ENCODE measurements at places on chromosomes 5 and 9.

DNA sequence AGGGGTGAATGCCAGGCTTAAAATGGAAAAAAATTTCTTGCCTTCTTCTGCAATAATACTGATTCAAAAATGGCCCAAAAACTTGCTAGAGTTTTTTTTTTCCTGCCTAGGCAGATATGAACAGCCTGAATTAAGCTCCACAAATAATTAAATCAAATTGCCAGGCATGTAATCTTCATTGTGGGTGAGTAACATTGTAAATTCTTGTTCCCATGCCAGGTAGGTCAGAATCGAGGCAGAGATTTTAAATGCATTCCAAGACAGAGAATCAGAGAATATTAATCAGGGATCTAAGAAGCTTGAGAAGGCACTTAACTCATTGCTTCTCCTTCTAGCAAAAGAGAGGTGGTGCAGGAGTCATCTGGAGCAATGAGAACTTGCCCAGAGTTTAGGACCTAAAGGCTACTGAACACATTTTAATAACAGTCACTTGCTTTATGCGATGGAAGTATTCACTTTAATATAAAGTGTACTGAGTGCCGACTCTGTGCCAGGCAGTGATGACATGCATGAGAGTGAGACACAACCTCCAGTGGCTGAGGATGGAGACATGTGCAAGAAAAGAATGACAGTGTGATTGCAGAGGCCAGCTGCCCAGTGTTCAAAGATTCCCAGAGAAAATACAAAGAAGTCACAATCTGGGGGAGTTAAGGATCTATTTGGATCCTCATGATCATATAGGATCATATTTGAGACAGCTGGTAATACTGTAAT lies 102.3 kb downstream of the APBA1 start:
- no peak for DNase-seq

- DNase-seq = no peak
Observed at GRCh38 chr9:13786131-13786530, 506.6 kb upstream of the MPDZ start.

DNA sequence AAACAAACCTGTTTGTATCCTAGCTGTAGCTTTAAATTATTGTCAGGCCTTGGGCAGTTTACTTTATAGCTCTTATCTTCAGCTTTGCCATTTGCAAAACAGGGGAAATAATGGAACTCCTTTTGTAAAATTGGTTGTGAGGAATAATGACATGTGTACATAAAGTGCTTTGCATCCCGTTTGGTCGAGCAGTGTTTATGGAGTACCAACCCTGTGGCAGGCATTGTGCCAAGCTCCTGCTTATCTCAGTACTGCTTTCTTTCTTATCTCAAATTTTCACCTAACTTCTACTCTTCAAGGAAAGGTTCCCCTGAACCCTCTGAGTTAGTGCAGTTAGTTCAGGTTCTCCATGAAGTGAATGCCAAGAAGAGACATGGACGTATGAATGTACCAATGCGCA lies 9.4 kb upstream of the TENT2 start:
- DNase-seq = no peak

GRCh38 chr5:66987126-66987525 lies 209.5 kb downstream of the CD180 start:
- DNase-seq = no peak

DNA sequence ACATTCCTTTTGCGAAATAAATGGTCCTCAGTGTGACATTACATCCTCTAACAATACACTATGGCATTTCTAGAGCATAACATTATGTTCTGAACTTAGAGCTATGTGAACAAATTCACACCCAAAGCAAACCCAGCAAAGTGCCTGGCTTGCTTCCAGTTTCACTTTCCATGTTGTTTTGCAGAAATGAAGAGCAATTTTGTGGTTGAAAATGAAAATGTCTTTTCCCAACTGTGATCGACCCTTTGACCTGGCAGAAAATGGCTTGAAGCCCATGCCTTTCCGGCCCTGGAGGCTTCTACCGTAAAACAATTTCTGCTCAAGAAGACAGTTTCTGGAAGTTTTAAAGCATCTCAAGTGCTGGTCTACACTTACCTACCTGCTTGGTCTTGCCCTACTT lies 344.7 kb upstream of the RGMB start:
- no peak for DNase-seq

- no peak for DNase-seq
Observed at GRCh38 chr5:96595300-96596090, 66.7 kb upstream of the CAST start.

DNA sequence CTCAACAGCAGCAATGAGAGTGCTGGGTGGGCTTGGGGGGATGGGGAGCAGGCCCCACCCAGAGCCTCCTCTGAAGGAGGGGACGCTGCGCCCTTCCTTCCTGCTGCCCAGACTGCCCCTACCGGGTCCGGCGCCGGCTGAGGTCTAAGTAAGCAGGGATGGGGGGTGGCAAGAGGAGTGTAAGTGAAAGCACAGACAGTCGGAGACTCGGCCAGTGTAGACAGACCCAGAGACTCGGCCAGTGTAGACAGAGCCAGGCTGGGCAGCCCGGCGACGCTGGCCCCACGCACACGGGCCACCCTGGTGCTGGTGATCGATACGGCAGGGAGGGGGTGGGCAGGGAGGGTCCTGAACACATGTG lies 7.4 kb upstream of the ENTPD8 start:
- DNase-seq = no peak

- no peak for DNase-seq
Observed at GRCh38 chr5:4625206-4625896, 514.8 kb upstream of the ADAMTS16 start.

- no peak for DNase-seq
Observed at GRCh38 chr9:13569602-13570067, 290.1 kb upstream of the MPDZ start.

- DNase-seq = no peak
Observed at GRCh38 chr5:67998709-67999261, 216.8 kb upstream of the PIK3R1 start.

DNA sequence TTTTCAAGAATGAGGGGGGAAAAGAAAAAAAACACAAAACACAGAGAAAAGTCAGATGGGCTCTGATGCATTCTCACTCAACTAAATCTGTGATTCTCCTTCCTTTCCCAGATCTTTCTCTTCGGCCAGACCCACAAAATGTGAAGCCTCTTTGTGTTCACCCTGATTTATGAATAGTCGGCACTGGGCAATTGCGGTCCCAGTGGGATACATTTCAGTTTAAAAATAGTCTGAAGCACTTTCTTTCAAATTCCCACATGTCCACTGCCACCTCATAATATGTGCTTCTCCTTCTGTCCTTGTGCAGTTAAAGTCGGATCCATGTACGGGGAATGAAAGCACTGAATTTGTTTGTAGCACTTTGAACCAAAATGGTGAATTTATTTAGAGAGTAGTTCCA lies 995.4 kb upstream of the WWC1 start:
- DNase-seq = no peak

DNA sequence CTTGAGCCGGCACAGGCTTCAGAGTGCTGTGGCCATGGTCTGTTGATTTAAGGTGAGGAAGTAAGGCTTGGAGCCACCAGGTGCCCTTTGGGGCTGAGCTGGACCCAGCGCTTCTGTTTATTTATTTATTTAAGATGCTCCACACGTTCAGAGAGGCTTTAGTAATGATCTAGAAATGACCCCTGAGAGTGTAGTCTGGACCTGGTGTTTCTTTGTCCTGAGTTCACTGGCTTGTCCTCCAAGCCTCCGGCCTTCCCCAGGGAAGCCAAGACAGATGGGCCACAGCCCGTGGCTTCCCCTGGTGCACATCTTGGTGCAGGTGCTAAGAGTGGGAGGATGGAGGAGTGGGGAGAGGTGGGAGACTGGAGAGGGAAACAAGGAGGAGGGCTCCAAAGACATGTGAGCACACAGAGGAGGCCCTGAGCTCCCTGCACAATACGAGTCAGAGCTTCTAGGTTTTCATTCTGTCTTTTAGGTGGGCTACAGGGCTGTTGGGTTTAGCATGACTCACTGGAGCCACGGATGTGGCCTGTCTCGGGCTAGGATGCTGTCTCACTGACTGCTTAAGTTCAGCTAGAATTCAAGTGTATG lies 56.9 kb downstream of the AHRR start:
- DNase-seq = no peak

DNA sequence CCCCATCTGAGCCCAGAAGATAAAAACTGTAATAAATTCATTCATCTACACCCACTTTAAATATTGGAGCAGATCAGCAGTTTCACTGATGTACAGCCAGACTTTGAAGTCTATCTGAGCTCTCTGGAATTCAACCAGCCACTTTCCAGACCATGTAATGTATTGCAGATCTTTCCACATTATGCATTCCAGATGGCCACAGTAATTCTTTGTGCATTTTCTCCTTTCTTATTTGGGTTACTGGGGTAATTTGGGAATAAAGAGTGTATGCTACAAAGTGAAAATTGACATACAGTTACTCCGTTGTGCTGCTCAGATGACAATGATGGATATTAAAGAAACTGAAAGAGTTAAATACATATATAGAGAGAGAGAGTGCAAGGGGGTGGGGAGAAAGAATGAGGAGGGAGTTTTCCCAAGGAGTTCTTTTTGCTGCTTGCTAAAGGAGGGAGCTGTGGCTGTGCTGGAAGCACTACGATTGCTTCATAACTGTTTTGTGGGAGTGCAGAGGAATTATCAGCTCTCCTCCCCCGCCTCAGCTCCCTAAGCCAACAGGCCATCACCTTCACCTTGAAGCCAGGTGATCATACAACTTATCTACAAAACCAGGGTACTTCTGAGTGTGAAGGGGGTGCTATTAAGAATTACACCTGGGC lies 152.8 kb downstream of the GAS1 start:
- DNase-seq = no peak

- no peak for DNase-seq
Observed at GRCh38 chr5:167918813-167919483, 372.5 kb upstream of the WWC1 start.

DNA sequence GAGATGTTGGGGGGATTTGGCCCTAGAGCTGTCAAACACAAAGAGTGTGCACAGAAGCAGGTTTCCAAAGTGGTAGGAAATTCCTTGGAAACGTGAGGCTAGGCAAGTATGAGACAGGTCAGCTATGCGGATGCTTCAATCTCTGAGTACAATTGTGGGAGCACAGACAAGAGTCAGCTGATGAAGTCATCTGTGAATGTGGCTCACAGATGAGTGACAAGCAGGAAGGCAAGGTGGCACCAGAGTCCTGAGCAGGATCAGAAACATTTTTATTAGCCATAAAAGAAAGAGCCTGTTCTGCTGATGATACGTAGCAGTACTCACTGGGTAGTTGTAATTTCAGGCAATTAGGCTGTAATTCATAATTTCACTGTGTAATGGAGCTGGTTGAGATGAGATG lies 117.0 kb downstream of the DCP2 start:
- DNase-seq = no peak

DNA sequence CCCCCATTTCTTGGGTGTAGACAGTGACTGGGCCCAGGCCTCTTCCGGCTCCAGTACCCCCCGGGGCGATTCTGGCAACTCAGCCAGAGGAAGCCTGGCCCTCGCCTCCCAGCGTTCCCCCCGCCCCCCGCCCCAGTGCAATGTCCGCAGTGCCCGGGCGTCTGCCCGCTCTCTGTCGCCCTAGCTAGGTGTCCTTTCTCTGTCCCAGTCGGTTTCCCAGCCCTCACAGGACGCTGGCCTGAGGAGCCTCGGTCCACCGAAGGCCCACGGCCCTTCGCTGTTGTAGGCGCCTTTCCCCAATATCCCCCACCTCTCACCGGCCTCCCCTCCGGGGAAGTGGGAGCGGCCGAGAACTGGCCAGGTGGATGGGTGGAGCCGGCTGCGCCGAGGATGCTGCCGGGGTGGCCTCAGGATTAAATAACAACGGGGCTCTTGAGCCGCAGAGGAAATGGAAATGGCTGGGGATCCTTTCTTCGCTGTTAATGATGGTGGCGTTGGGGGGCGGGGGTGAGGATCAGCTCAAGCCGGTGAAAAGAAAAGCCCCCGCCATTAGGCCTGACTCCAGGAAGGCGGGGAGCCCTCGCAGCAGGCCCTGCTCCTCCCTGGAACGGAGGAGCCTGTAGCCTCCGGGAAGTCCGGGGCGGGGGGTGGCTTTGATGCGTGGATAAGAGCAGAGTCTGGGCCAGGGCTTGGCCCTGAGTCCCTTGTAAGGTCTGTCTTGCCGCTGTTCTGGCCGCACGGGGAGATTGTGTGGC lies 1.1 kb upstream of the SPRY4 start:
- DNase-seq = no peak

DNA sequence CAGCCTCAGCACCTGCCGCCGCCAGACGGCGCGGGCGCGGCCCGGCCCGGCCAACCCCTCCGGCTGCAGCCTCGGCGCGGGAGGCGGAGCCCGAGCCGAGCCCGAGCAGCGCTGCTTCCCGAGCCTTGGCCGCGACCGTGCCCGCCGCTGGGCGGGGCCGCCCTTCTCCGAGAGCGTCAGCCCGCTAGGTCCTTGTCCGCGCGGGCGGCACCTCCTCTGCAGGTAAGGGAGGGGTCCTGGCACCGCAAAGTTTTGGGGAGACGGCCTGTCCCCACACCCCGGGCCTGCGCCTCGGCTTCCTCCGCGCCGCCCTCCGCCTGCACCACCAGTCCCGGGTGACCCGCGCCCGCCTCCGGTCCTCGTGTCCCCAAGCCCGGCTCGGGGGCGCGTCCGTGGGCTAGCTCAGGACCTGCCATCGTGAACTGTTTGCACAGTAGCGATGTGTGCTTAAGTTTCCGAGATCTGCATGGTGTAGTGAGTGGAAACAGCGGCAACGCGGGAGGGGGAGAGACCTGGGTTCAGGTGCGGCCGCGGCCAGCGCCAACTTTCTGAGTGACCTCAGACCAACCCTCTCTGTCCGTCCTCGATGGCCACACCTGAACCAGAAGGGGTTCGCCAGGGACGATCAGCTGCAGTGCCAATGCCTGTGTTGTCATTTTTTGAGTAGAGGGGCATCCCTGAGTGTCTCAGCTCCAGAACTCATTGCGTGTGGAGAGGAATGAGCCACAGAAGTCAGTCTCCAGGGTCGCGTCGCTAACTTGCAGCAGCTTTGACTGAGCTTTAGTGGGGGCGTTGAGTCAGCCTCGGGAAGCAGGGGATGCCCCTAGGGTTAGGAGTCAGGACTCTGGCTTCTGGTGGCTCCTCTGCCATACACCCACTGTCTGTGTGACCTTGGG lies at the start of gene FRMPD1:
FRMPD1 (plus strand) TSS at position 82 of the 896 bp plus-strand sequence. CDS start 41,688 bp downstream, outside the sequence.
- peak; percentile 66 for DNase-seq

DNA sequence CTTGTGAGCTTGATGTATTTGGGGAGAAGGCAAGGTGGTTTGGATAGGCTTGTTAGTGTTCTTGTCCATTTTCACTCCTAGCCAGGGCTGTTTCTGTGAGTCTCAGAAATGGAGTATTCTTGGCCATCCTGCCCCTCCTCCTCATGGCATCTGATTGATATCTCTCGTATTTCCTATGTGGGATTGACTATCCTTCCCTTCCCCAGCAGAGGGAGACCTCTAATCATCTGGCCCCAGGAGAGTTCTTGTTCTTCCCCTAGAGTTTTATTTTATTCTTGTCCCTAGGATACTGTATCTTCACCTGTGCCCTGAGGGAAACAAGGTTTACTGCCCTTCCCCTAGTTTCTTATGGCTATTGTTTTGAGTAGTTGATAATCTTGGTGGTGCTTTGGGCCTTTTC lies 114.4 kb downstream of the VPS13A start:
- no peak for DNase-seq
